ENCODE measurements at places on chromosomes 6 and 20.

GRCh38 chr20:4728120-4728760 lies 6.5 kb downstream of the PRND start:
- DNase-seq = no peak

- no peak for DNase-seq
These were observed 333.4 kb downstream of the SMOC2 start for GRCh38 chr6:168774381-168774780.

- no peak for DNase-seq
These were observed 100.2 kb upstream of the ARMC2 start for GRCh38 chr6:108748055-108748454.

GRCh38 chr6:11752360-11752759 lies 26.2 kb downstream of the ADTRP start:
- DNase-seq = no peak

GRCh38 chr6:131096786-131097185 lies 33.7 kb upstream of the EPB41L2 start:
- DNase-seq = no peak

DNA sequence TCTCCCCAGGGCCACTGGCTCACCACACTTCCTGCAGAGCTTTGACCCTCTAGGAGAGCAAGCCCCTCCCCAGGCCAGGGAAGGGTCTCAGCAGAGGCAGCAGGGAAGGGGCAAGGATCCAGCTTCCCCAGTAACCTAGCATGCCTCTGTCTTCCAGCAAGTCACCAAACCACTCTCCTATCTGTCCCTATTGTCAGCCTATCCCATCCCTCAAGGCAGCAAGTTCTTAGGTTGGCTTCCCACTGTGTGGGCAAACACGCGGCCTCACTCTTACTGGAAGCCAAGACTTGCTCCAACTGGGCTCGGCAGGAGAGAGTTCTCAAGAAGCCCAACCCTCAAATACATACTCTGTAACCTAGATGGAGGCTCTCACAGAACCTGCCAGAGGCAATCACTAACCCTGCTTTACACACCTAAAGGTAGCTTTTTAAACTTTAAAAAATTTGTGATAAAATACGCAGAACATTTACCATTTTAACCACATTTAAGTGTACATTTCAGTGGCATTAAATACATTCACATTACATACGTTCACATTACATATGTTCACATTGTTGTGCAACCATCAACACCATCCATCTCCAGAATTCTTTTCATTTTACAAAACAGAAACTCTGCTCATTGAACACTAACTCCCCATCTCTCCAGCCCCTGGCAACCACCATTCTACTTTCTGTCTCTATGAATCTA lies 58.5 kb downstream of the MRPL14 start:
- DNase-seq = no peak

GRCh38 chr6:39362487-39362865 lies 40.0 kb upstream of the KCNK16 start:
- DNase-seq = no peak

DNA sequence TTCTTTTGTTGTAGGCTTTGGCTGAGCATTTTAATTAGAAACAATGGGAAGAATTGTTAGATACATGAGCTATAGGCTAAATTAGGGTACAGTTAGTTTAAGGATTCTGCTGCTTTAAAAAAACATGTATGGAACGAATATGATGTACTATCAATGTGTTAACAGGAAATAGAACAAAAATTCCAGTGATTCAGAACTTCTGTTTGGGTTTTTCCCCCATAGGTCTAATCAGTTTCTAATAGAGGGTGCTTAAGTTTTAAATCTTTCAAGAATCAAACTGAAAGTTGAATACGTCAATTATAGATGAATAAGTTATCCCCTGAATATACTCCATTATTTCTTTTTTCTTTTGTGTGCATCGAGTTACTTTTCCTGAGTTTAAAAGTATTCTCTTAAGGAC lies 1.9 kb downstream of the TAB2 start:
- DNase-seq = no peak

GRCh38 chr6:166423051-166423745 lies 40.5 kb upstream of the MPC1 start:
- no peak for DNase-seq

- DNase-seq = no peak
These were observed 15.4 kb downstream of the FOXC1 start for GRCh38 chr6:1624851-1625781.

DNA sequence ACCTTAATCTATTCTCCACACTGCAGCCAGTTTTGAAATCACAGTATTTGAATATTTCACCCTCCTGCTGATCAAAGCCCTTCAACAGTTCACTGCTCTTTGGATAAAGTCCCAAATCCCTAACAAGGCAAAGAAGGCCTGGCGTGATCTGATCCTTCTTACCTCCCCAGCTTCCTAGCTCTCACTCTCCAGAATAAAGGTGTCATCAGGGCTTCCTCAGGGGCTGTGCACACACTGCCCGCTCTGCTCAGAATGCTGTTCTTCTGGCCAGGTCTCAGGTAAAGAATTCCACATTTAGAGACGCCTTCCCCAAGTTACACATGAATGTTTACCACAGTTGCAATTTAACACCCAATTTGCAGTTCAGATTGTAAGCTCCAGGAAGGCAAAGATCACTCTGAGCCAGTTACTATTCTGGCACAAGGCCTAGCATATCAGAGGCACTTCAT lies 58.9 kb upstream of the MCM9 start:
- no peak for DNase-seq

- DNase-seq = no peak
These were observed 158.3 kb upstream of the IRAK1BP1 start for GRCh38 chr6:78709021-78709420.

DNA sequence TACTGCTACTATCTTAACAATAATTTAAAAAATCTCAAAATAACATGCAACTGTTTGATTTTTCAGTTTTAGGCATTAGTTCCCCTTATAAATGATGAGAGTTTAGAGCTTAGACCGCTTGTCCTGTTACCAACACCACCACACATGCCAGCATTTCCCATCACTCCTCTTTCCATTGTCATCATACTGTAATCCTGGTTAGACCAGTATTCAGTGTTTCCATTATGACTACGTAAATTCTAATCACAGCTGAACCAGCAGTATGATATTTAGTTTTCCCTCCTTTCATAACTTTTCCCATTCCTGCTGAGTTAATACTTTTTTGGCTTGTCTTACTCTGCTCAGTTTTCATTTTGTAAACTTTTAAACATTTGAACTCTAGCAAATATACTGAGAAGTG lies 12.2 kb upstream of the TBC1D20 start:
- DNase-seq = no peak

DNA sequence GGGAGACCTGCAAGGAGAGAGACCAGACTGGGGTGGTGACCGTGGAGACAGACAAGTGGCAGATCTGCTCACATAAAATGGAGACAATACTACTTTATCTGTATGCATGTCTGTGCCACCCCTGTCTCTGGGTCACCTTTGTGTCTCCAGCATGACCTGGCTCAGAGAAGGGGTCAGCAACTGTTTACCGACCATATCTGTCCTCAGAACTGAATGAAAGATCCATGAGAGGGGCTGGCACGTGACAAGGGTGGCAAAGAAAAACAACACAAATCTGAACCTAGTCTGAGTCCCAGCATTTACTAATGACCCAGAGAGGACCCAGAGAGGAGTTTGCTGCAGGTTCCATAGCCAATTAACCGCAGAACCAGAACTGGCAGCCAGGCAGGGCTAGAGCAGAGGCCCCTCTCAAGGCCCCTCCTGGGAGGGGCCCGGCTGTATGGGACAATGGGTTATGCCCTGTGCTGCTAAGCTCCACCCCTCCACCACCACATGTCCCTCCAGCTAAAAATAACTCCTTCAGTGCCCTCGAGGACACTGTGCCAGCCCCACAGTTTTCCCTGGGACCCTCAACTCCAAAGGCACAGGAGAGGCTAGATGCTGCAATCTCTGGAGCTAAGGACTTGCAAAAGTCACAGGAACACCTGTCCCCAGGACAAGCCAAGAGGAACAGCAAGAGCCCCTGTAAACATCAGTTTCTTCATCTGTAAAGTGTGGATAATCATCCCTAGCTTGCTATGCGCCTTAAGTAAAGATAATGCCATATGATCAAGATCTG lies 2.2 kb downstream of the AHCY start:
- no peak for DNase-seq

DNA sequence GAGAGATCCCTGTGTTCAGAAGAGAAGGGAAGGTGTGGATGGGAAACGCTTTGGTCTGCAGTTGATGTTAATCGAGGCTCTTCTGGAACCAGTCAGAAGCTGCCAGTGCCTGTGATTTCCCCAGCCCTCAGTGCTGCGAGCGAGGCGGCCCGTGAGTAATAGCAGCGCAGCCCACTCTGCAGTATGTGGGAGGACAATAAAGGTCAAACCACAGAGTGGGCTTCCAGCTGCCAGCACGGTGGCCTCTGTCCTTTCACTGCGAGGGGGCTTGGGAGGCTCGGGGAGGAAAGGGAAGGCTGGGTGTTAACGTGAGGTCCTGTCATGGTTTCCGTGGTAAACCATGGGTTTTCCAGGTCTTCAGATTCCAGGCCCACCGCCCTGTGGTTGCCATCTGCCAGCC lies 32.3 kb upstream of the TAGAP start:
- DNase-seq = no peak

DNA sequence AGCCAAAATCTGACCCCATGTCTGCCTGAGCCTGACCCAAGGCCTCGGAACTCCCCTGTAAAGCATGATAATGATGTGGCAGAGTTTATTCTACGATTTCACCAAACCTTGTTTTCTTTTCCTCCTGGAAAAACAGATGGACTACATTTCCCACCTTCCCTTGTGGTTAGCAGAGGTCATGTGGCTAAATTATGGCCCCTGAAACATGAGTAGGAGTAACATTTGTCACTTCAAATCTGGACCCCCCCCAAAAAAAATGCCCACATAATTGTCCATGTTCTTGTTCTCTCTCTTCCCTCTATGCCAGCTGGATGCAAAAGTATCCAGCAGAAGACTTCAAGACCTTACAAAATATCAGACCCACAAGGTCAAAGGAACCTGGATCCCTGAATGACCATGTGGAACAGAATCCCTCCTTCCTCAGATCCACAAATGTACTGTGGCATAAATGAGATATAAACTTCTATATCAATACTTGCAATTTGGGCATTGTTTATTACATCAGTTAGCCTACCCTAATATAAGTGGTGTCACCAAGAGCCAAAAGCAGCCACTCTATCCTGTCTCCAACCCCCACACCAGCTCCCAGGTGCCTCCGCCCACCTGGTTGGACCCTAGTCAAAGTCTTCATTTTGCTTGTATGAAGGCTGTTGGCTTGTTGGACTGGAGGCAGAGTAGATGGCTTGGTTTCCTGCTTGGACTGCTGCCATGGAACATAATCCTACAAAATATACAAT lies 1.4 kb downstream of the C20orf96 start:
- no peak for DNase-seq

DNA sequence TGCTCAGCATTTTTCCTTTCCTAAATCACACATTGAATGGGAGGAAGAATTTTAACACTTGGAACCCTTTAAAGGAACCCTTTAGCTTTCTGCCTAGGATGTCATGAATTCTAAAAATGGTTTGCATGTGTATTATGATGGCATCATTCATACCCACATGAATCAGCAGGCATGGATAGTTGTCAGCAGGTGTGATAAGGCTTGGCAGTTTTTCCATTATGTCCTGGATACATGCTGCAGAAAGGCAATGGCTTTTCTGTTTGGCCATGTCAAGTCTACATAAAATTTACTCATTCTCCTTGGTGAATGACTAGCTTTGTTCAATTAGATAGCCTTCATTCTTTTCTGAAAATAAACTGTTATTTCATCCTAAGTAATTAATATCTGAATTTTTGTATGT lies 353.7 kb downstream of the GRIK2 start:
- DNase-seq = no peak

GRCh38 chr6:107434812-107435211 lies 24.6 kb downstream of the PDSS2 start:
- no peak for DNase-seq

- no peak for DNase-seq
These were observed 3.2 kb downstream of the DEF6 start for GRCh38 chr6:35300848-35301247.

DNA sequence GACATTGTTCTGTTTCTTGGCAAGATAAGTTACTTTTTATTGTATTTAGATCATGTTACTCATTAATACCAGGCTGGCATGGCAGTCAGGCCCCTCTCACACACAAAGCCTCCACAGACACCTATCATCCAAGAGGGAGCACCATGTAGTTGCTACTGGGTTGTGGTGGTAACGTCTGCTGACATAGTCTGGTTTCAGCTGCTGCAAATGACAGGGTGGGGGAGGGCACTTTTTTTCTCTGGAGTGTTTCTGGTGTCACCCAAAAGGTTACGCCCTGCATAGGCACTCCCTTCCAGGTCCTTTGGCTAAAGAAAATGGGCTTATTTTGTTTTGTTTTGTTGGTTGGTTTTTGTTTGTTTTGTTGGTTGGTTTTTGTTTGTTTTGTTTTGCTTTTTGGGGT lies 236.4 kb upstream of the RIMS1 start:
- DNase-seq = no peak

DNA sequence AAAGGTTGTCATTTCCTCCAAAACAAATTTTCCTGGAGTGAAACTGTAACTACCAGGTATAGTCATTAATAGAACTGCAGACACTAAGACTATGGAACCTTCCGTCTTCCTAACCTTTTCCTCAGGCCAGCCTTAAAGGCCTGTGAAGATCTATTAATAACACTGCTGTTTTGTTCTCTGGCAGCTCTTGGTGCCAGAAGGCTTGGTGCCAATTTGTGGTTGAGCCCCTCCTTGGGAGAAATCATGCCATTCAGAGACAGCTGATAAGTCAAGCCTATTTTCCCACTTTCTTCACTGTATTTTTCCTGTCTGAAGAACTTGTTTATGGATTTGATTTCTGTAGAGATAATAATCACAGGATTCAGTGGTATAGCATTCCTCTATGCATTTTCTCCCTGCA lies 64.8 kb downstream of the HCRTR2 start:
- DNase-seq = peak; percentile 5

GRCh38 chr6:90186637-90187371 lies 109.8 kb downstream of the BACH2 start:
- no peak for DNase-seq

DNA sequence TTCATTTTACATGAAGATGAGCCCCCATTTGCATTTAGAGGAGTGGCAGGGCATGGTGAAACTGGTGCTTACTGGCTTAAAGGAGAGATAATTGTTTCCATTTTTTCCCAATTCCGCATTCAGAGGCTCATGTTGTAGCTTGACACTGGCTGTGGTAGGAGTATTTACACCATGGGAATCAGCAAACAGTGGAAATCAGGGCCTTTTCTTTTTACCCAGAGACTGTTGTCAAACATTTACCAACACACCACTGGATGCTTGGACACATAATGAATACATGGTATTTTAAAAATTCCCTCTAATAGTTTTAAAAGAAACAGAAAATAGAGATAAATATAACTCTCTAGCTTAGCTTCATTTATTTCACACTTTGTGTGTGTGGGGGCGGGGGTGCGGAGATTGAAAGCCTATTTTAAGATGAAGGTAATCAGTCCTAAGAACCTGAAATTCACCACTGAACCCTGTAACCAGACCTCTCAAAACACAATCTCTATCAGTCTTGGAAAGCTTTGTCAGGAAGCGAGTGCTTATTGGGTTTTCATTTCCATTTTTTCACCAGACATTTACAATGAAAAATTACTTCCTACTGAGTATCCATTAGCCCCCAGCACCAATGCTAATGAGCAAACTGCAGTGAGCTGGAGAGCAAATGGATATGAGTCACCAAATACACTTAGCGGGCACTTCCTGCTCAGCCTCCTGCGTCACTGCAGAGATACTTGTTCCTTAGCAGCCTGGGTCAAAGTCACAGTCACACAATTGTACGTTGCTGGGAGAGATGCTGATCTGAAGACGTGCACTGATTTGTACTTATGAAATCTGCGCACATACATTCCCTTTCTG lies 532.0 kb downstream of the BCKDHB start:
- peak; percentile 75 for DNase-seq

All from fibroblast of skin of left biceps (primary cell).